Stimulated activated CD8-positive, alpha-beta memory T cell treated with anti-CD3 and anti-CD28 coated beads, Interleukin-7, amount 100 ng/mL, for 1 hour (primary cell): ENCODE measurements at places on chromosomes 4 and X.

DNA sequence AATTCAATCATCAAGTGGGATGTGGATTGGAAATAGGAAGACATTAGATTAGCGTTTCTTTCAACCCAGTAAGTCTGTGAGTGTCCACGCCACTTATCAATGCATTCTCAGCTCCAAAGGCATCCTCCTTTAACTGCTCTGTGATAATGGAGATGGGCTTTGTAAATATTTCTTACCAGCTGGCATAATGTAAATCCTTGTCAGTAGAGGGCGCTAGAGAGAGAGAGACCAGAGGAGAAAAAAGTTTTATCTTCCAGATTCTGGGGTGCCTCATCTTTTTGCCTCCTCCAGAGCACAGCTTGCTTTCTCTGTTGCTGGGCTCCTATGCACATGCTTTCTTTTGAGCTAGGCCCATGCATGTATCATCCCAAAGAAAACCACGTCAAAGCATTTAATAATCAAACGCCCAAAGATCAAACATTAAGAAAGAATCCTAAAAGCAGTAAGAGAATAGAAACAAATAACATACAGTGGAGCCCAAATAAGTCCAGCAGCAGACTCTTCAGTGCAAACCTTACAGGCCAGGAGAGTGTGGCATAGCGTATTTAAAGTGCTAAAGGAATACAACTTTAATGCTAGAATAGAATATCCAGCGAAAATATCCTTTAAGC lies 9.6 kb upstream of the MTMR1 start:
- DNase-seq: no peak

DNA sequence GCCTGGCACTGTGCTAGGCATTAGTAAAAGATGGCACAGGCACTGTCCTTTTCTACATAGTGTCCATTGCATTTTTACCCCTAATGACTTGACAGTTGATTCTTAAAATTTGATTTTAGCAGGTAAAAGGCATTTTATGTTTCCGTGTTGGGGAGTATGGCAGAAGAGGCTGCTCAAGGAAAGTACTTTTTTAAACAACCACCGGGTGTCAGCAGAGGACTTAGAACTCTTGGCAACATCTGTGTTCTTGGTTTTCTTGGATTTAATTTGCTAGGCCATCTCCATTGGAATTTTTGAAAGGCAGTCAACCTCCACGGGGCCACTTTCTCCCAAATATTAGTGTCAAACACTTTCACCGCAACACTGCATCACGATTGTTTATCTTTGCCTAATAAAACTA lies 102.9 kb downstream of the TSPAN7 start:
- DNase-seq: no peak

GRCh38 chr4:184968784-184969201 lies 49.5 kb upstream of the HELT start:
- no peak for DNase-seq

- DNase-seq: no peak
Measured at GRCh38 chrX:154441984-154442707, 1.8 kb upstream of the FAM50A start.

DNA sequence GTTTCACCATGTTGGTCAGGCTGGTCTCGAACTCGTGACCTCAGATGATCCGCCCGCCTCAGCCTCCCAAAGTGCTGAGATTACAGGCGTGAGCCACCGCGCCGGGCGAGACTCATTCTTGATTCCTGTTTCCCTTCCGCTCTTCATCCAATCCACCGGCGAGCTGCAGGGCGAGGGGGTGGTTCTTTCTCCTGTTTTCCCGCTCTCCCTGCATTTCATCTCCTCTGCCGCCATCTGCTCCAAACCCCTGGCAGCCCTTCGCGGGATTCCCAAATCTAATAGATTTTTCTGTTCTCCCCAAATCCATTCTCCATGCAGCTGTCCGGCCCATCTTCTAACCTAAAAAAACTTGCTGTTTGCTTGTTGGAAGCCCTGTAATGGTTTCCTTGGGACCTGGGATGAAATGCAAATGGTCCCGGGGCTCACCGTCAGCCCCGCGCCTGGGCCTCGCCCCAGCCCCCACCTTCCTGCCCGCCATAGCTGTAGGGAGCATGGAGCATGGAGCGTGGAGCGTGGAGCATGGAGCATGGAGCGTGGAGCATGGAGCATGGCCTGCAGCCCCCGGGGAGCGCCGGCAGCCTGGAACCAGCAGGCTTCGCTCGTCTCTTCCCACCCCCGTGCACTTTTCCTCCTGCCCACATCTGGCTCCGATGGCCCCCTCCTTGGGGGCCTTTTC lies 1.1 kb downstream of the ZFP42 start:
- no peak for DNase-seq

DNA sequence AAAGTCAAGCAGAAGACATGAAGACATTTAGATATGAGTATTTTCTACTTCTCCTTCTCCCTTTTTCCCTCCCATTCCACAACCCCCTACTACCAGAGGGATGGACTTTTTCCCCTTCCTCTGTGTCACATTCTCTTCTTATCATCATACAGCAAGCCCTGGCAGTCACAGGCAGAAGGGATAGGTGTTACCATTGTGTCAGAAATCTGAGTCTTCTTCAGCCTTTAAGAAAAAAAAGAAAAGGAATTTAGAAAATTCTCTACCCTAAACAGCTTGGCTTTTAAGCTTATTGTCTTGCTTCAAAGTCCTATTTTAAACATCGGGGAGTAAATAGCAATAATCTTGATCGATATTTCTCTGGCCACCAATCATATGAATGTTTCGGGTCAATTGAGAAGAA lies 30.9 kb upstream of the ADH1C start:
- DNase-seq: no peak

GRCh38 chr4:37769391-37769989 lies 57.0 kb upstream of the PGM2 start:
- no peak for DNase-seq

- no peak for DNase-seq
Measured at GRCh38 chr4:65597697-65598096, 72.6 kb downstream of the EPHA5 start.
